RPMI8226 (cell line): ENCODE measurements at places on chromosomes 1 and 21.

DNA sequence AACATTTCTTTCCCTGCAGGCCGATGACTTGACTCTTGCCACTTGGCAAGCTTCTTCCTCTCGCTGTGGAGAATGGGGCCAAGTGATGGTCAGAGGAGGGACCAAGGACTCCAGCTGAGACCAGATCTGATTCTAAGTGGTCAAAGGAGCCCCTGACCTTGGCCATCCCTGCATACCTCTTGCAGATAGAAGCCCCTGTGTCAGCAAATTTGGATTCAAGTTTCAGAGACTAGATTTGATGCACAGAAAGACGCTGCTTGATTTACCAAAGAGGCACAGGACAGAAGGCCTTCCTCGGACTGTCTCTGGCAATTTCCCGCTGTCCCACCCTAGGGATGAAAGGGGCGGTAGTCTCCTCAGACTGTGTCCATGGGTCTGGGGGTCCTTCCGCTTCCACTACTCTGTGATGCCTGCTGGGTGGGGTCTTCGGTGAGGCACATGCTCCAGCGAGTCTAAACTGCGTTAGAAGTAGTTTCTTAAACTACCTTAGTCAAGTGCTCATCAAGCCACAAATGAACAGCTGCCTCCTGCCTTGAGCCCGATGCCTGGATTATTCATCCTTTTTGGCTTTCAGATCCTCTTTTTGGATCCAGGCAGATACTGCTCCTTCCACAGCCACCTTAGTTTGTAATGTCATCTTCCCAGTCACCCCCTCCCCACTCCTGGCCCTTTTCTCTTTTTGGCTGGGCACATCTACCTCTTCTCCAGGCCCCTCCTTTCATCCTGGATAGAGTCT is 31.8 kb upstream of the RBM15 start:
- no peak for DNase-seq

GRCh38 chr1:91502672-91503184 is 2.1 kb downstream of the CDC7 start:
- peak; percentile 13 for DNase-seq

DNA sequence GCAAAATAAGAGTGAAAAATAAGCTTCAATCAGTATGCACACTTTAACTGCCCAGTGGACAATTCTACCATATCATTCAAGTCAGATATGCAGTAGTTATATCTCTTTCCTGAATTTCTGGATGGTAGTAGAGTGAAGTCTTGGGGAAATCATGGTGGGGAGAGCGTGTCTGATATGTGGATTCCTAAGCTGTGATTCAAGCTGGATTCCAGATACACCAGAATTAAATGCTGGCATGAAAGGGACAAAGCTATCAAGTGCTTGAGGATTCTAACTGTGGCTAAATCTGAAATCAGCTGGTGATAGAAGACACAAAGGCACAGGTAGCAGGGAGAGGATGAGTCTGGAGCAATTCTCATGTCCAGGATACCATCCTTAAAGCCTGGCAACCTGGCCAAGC is 323.5 kb downstream of the DUSP10 start:
- DNase-seq = no peak

- no peak for DNase-seq
Observed at GRCh38 chr1:63621698-63622097, 28.5 kb downstream of the PGM1 start.

- no peak for DNase-seq
Observed at GRCh38 chr1:24560361-24560760, 4.5 kb downstream of the NCMAP start.

DNA sequence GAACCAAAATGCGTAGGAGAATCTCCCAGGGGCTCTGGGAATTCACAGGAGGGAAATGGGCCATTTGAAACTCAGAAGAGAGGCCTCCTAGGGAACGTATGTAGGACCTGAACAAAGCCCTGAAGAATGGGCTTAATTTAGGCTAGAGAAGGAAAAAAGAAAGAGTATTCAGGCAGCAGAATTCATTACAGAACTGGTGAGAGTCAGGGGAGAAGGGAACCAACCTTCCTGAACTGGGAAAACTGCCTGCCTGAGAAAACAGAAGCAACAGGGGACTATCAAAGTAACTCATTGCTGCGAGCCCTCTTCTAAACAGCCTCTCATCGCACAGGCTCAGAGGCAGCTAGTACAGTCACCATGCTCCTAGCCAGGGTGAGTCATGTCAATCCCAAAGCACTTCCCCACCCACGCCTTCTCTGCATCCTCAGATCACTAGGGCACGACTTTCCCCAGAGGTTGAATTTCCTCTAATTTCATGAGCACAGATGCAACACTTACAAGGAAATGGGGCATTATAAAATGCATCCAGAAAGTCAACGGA is 98.1 kb downstream of the ADSS2 start:
- DNase-seq = no peak

DNA sequence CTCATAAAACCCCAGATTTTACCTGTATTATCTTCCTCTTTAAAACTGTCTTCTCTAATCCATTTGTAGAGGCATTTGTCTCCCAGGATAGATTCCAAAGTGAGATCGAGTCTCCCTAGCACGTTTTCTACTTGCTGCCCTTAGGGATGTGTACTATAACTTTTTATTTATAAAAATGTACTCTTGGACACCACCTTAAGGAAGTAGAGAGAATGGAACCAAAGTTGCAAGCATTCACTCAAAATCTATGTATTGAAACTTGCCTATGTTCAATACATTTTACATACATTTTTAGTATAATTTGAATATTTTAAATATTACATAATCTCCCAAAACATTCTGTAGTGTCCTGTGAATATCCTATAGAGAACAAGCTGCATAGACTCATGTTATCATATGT is 842 bp upstream of the SPRR2A start:
- DNase-seq = no peak

DNA sequence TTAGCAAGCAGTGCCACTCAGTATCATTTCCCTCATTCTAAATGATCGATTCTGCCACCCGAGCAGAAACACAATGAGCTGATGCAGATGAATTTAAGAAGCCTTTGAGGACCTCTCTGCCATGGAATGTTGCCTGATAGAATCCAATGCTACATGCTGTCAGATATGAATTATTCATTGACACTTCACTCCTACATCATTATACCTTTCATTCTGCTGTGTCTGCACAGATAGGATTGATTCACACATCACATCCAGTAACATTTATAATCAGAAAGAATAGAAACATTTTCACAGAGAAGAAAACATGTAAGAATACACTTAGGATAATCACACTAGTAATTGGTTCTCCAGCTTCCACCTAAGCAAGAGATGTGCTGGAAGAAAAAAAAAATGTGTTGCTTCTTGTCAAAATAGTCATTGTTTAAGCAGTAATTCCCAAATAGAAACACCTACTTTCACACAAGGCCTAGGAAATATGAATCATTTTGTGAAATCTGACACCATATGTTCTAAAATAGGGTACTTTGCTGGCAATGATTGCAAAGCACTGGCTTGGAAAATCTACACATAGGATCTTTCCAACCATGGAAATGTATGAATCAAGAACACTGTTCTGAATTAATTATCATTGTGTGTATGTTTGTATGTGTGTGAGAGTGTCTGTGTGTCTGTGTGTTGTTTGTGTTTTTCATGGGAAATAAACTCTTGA is 110.1 kb downstream of the GRIK1 start:
- DNase-seq = no peak

DNA sequence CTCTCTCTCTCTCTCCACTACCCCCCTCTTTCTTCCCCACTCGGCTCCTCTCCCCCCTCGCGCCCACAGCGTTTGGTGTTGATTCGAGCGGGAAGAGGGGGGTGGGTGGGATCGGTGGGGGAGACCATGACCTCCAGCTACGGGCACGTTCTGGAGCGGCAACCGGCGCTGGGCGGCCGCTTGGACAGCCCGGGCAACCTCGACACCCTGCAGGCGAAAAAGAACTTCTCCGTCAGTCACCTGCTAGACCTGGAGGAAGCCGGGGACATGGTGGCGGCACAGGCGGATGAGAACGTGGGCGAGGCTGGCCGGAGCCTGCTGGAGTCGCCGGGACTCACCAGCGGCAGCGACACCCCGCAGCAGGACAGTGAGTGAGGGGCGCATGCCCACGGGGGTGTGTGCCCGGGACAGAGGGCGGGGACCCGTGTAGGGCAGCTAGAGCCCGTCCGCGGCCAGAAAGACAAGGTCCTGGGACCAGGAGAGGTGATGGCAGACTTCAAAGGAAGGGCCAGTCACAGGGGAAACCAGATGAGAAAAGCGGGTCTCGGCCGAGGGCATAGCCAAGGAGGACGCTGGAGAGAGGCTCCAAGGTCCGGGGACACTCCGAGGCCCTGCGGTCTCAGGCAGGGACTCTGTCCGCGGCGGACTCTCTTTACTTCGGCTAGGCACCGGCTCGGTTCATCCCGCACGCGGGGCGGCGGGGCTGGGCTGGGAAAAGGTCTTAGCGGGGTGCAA is at the start of gene PRRX1:
PRRX1 (plus strand) TSS at position 39 of the 735 bp plus-strand sequence; CDS start at position 127, 88 bp downstream.
- DNase-seq = peak; percentile 15

DNA sequence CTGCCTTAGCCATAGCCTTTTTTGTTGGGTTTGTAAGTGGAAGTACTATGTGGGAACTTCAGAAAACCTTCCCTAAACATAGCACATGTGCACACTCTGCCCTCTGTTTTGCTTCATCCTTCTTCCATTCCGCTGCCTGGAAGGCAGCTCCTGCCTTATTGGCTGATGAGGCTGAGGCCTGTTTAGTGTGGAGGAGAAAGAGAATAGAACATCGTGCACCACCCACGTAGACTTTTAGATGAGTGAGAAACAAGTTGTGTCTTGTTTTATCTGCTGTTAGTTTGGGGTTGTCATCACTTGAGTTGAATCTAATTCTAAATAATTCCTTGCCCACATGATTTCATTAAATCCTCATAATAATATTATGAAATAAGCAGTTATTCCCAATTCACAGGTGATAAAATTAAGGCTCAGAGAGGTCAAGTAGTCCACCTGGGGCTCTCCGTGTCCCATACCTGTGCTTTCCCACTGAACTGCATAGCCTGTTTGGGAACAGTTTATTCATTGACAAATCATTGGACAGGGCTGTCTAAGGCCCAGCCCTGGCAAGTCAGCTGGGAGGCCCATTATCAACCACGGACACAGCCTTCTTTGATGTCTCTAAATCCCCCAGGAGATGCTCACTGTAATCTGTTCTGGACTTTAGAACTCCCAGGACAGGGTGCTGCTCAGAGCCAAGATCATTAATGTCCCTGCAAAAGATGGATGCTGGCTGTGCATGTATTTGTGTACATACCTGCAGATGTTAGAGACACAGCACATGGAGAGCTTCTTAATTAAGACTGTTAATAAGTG is 93.0 kb downstream of the ABCA4 start:
- DNase-seq = no peak

GRCh38 chr1:181440510-181440909 is 42.8 kb upstream of the CACNA1E start:
- DNase-seq = no peak

- DNase-seq = no peak
Observed at GRCh38 chr1:184114818-184115398, 63.4 kb downstream of the TSEN15 start.

DNA sequence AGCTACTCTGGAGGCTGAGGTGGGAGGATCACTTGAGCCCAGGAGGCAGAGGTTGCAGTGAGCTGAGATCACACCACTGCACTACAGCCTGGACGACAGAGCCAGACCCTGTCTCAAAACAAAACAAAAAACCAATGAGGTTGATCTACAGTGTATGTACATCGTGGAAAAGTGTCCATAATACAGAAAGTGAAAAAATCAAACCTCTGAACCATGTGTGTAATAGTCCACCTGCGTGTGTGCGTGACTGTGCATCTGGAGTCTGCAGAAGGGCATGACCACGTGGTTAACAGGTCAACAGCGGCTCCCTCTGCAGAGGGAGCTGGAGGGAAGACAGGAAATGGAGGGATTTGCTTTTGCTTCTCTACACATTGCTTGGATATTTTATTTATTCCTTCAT is 32.4 kb upstream of the ENO1 start:
- DNase-seq = peak; percentile 47

DNA sequence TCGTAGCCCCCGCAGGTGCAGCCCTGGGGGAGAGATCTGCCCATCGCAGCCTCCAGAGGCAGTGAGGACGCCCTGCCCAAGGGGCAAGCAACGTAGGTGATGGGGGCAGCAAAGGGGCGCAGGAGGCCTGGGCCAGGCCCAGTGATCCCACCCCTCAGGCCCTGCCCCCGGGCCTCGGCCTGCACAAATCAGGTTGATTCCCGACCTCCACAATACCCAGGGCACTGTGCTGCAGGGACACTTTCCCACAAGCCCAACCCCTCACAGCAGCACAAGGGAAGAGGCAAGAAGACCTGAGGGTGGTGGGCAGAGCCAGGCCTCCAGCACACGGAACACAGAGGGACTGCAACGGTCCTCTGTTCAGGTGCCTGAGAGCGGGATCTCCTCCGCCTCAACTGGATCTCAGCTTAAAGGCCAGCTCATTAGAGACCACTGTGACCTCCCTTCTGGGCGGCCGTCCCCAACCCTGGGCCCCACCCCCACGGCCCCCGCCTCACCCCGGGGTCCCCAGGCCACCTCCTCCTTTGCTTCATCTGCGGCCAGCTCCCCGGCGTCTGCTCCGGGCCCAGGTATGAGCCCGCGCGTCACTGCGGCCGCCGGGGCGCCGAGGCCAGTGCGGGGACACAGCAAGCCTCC is 812 bp upstream of the ARF1 start:
- DNase-seq = peak; percentile 51

DNA sequence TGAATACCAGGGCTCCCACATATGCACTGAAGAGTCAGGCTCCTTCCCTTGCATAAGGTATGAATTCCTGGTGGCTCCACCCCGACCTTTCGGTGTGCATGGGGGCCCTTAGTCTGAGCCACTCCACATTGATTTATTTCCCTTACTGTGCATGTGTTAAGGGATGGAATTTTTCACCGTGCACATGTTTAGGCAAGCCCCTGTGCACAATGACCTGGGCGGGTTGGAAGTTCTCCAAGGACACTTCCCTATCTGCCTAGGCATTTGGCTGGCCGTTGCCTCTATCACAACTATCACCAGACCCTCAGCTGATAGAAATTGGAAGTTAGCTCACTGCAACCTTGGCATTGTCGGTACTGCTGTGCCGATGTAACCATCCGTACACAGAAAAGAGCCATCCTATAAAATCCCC is 9.7 kb downstream of the S100A6 start:
- no peak for DNase-seq

DNA sequence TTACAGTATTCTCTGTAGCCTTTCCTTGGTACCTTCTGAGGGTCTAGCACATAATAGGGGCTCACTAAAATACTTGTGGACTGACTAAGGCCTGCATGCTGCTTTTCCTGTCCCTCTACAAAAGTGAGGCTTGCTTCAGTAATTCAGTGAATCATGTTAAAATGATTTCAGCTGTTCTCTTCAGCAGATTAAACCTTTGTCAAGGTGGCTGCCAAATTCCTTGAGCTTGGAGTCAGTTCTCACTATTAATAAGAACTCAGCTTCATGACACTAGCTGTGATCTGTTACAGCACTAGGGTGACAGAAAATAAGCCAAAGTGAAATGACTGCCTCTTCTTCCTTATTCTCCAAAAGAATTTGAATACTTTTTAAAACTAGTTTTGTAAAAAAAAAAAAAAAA is 128.8 kb downstream of the KCNN3 start:
- no peak for DNase-seq

GRCh38 chr1:1033731-1034438 is 14.0 kb downstream of the AGRN start:
- DNase-seq = no peak
